ENCODE measurements at places on chromosomes 11 and 22.
A peak's percentile ranks its signal among the peaks of the same experiment; 100 is the strongest.

DNA sequence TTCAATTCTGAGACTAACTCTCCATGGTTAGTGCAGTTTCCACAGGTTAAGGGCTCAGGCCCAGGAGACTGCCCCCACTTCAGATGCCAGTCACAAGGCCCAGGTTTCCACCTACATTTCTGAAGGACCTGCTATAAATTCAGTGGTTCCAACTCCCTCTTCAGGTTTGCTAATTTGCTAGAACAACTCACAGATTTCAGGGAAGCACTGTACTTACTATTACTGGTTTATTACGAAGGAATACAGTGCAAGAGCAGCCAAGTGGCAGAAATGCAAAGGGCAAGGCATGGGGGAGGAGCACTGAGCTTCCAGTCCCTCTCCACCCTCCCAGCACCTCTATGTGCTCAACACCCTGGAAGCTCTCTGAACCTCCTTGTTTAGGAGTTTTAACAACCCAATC is 39.3 kb upstream of the SPON1 start:
- DNase-seq = no peak

GRCh38 chr22:44703255-44703870 is 1.4 kb downstream of the PRR5 start:
- peak; percentile 49 for DNase-seq

- no peak for DNase-seq
These were observed 129.7 kb downstream of the ARHGAP42 start for GRCh38 chr11:100816823-100817222.

GRCh38 chr11:122737951-122738693 is 82.6 kb downstream of the UBASH3B start:
- no peak for DNase-seq

DNA sequence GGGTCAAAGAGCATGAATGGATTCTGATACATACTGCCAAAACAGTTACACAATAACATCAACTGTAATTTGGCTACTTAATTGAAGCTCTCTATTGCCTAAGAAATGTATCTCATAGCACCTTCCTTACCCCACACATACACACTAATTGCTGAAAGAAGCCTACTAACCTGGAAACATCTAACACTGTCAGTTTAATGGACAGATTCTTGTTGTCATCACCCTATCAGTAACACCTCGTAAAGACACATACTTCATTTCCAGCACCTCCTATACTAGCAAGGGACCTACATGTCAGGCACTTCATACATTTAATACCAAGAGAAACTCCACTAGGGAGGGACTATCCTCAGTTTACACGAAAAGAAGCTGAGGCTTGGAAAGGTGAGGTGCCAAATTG is 9.9 kb downstream of the NAP1L4 start:
- DNase-seq = no peak

DNA sequence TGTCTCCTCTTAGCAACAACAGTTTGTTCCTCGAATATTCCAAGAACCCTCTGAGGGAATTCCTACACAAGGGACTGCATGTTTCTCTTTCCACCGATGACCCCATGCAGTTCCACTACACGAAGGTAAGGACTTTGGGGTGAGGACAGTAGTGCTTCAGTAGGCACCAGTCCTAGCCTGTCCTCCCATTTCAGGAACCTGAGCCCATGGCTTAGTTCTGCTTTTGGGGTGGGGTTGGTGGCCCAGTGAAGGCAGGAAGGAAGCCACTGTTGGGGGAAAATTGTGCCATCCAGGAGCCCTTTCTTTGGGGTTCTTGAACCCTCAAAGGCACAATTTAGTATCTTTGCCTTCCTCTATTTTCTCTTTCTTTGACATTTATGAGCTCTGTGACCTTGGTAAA is 38.2 kb downstream of the RNF141 start:
- DNase-seq = no peak

DNA sequence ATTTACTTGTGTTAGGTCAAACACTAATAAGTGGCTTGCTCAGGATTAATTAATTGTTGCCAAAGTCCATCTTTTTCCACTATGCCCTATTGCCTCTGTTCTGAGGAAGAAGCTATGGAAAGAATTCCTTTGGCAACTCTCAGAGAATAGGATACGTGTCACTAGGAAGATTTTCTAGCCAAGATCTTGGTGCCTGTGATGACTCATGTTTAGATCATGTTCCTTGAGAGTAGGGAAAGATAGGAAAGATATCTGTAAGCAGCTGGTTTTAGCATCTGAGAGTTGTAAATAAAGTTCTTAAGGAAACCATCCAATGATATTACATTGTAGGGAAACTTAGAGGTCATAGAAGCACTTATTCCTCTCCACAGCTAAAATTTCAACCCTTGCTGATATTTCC is 15.7 kb downstream of the SLN start:
- DNase-seq = no peak

GRCh38 chr11:65210361-65210731 is 28.6 kb downstream of the CAPN1 start:
- DNase-seq = no peak

All from brain (organoid and tissue), 16 donors.